ENCODE measurements at places on chromosomes 4 and X.

DNA sequence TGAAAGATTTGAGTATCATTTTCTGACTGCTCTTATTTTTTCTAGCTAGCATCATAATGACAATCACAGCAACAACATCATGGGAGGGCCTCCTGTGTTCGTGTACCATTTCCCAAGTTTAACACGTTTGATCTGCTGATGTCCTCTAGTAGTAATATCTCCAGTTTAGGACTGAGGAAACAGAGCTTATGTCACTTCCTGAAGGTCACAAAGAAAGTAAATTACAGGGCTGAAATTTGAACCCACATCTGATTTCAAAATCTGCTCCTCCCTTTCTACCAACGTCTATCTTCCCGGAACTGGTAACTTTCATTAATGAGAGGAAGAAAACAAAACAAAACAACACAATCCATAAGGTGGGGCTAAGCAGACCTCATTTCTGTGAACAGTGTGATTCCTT is 302.7 kb downstream of the PACRGL start:
- no peak for DNase-seq

- no peak for DNase-seq
Observed at GRCh38 chr4:108118505-108118904, 50.2 kb downstream of the LEF1 start.

- DNase-seq = no peak
Observed at GRCh38 chrX:154082396-154083125, 15.0 kb downstream of the MECP2 start.

DNA sequence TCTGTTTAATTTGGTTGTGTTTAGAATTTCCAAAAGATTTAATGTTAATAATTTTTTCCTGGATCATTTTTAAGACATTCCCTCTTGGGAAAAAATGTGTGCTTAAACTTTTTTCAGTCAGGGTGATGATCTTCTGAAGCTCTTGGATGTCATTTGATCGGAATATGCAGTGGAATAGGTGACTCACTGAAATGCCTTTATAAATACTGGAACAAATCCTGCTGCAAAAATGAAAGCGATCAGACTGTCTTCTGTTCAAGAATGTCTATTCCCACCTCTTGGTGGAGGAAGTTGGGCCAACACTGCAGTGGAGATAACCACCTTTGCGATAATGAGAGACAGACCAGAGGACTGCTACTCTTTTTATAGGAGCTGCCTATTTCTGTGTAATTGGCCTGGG is 46.7 kb downstream of the LARP1B start:
- no peak for DNase-seq

DNA sequence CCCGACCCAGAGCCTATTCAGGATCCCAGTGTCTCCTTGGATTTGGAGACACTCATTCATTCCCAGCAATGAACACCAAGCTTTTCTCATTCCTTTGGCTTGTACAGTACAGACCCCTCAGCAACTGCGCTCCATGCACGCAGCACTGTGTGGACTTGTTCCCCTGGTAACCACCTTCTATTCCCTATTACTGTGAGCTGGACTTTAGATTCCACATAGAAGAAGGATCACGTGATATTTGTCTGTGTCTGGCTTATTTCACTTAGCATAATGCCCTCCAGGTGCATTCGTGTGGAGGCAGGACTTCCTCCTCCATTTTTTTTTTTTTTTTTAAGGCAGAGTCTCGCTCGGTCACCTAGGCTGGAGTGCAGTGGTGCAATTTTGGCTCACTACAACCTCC is 106.4 kb downstream of the PHKA2 start:
- no peak for DNase-seq

DNA sequence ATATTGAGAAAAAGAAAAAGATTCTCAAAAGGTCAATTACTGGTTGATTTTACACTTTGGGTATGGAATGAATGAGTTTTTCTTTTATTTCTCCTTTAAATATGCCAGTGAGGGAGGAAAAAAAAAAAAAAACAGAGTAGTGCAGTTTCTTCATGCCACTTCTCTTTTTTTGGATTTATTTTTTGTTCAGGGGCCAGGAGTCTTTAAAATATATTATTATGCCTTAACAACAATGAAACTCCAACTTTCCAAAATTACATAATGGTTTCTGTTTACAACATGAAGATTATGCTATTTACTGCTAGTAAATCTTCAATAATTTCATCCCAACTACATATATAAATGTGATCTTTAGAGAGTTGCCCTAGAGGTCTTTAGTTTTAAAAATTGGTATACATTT is 31.9 kb downstream of the DTHD1 start:
- no peak for DNase-seq

- no peak for DNase-seq
Observed at GRCh38 chrX:27446423-27446822, 16.7 kb downstream of the PPP4R3C start.

GRCh38 chr4:16617435-16617834 is 281.0 kb downstream of the LDB2 start:
- no peak for DNase-seq

DNA sequence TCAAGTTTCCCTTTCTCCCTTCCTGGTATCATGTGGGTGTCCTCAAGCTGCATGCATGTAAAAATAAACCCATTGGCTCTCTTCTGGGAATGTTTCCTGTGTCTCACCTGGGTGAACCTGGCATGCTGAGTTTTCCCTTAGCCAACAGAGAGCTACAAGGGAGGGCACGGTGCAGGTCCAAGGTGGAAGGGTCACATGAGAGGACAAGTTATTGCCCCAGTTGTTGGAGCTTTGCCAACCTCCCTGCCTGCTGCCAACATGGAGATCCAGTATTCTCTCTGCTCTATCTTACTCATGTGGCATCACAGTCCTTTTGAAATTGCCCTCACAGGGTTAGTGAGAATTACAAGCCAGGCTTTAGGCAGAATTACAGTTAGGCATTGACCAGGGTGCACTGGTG is 196.1 kb upstream of the GYPA start:
- no peak for DNase-seq

DNA sequence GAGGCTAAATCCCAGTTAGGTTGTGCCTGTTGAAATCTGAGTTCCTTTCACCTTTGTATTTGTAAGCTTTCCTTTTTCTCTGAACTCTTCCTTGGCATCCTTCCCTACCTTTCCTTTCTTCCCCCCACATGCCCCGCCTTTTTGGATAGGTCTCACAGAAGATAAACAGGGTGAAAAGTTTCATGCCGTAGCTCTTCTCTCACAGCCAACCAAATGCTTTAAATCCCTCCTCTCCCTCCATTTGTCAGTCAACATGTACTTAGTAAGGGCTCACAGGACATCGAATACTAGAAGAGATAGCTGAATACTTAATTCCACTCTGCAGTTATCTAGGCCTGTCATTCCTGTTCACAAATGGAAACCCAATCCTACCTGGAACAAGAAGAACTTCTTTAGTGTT is 107.1 kb upstream of the BMPR1B start:
- no peak for DNase-seq

GRCh38 chr4:153634738-153635353 is 49.2 kb upstream of the TLR2 start:
- DNase-seq = no peak

DNA sequence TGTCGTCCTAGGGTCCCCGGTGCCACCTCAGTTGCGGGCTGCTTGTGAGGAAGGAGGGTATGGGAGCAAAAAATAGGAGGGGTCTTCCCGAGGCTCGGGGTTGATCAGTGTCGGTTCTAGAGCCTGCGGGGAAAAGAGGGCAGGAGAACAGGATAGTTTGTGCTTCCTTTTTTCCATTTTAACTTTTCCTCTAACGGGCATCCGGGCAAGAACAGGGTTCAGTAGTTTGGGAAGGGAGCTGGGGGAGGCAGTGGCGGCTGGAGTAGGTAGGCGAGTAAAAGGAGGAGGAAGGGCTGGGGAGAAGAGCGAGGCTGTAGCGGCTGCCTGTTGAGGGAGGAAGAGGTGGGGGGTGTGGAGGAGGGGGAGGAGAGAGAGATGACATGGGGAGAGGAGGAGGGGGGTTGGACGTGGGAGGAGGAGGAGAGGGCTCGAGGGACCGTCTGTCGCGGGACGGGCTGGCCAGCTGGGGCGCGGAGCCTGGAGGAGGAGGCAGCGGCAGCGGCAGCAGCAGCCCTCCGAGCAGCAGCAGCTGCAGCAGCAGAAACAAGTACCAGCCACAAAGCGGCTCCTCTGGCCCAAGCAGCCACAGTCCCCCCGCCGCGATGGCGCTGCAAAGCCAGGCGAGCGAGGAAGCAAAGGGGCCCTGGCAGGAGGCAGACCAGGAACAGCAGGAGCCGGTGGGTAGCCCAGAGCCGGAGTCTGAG is at the start of gene SLC16A2:
TSS of gene SLC16A2 (plus strand) at position 458 of the 704 bp plus-strand sequence. CDS start at position 603, 145 bp downstream.
- no peak for DNase-seq

GRCh38 chrX:53831662-53832635 is 145.4 kb upstream of the HUWE1 start:
- DNase-seq = peak; percentile 36

- no peak for DNase-seq
Observed at GRCh38 chr4:11079171-11079570, 349.5 kb downstream of the HS3ST1 start.

GRCh38 chr4:3223346-3223745 is 25.6 kb upstream of the MSANTD1 start:
- no peak for DNase-seq

DNA sequence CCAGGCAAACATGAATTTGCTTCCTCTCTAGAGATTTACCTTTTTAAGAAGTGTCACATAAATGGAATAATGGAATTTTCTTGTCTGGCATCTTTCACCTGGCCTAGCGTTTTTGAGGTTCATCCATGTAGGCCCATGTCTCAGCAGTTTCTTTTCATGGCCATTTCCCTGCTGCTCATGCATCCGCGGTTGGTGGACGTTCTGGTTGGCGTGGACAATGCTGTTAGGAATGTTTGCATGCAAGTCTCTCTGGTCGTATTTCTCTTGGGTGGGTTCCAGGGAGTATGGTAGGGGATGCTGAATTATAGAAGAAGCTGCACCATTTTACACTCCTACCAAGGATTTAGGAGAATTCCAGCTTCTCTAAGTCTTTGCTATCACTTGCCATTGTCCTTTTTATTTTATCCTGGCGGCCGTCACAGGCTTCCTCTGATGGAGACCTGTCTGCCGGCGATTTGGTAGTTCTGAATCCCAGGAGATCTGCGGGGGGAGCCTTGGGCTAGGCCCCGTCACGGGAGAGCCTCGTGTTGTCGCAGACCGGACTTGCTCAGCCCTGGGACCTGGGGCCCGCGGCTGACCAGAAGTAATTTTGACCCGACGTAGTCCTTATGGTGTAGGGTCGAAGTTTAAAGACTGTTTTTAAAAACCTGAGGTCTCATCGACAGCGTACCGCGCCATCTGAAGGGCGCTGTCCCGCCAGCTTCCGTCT is 56.9 kb upstream of the TADA2B start:
- no peak for DNase-seq

- no peak for DNase-seq
Observed at GRCh38 chr4:84032372-84032771, 466.7 kb downstream of the NKX6-1 start.

- DNase-seq = peak; percentile 14
Observed at GRCh38 chr4:149980941-149981340, 97.3 kb upstream of the DCLK2 start.

- peak; percentile 34 for DNase-seq
Observed at GRCh38 chrX:48468247-48468671, 1.8 kb downstream of the SLC38A5 start.

DNA sequence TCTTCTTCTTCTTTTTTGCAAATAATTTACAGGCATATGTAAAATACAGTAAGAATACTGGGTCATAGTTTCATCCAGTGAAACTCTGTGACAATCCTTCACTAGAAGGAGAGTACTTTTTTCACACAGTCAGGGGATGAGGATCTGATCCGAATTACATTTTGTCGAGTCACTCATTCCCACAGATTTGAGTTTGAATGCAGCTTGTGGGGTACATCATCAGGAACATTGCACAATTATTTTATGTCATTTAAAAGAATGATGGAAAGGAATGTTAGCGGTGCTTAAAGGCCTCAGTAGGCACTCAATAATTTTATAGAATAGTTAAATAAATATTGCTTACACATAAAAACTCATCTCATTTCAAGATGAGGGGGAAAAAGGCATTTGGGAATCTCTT is 88.6 kb downstream of the CHRNA9 start:
- no peak for DNase-seq
